ENCODE measurements at places on chromosomes 16 and 17. TPM values are rescaled to one million over a fixed set of nuclear protein-coding genes. Genes with fewer than 3 reads are reported as not detected.

Gene NR1D1
- polyA plus RNA-seq: 2.8 TPM

Gene DHODH
- 13.2 TPM for polyA plus RNA-seq

DNA sequence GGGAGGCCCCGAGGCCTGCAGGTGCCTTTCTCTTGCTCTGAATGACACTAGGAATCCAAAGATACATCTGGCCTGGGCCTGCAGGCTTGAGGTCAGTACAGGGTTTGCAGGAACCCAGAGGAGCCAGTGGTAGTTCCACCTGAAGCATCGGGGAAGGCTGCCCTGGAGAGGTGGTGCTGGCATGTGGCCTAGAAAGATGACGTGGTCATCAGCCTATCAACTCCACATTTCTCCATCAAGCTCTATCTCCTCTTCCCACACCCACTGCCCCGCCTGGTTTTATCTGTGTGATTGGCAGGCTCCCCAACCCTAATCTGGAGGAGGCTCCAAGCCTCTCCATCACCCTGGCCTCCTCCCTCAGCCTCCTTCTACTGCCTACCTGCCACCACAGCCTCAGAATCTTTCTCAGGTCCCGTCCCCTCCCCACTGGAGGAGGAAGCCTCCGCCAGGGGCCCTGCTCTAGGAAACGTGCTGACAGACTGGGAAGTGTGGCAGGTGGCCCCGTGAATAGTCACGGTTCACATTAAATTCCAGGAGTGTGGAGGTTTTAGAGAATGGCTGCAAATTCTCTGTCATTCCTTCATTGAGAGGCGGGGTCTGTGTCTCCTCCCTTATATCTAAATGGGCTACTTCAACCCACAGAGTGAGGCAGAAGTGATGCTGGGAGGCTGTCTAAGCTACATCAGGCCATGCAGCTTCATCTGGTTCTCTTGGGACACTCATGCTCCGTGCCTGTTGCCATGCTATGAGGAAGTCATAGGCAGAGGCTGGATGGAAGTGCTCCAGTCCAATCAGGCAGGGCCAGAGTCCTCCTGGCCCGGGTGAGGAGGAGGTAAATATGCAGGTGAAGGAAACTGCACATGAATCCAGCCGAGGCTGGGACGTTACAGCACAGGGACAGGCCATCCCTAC lies 11.4 kb upstream of the MAP2K3 start:
- DNase-seq: no peak

DNA sequence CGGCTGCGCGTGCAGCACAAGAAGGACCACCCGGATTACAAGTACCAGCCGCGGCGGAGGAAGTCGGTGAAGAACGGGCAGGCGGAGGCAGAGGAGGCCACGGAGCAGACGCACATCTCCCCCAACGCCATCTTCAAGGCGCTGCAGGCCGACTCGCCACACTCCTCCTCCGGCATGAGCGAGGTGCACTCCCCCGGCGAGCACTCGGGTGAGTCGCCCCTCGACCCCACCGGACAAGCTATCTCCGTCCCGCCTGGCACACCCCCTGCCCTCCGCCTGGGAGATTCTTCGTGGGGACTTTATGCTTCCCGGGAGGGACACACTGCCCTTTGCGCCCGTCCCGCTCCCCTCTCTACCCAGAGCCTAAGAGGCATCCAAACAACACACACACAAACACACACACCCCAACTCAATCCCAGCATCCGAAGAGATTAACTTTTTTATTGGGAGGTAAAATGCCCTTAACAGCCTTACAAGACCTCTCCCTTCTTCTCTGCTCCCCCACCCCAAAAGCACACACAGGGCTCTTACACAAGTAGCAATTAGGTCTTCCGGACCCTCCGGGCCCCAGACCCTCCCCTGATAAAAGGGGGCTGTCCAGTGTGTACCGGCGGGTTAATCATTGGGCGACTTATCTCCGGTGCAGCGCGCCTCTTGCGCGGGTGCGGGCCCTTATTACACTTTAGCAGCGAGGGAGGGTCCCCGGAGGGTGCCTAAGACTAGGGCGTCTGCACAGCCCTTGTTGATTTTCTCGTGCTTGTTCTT lies 2.1 kb downstream of the SOX9 start:
- no peak for DNase-seq

Data from right renal cortex interstitium (tissue), 3 donors.